ENCODE measurements at places on chromosomes 7 and 10.

- DNase-seq: no peak
These were observed 20.2 kb upstream of the PPIF start for GRCh38 chr10:79327090-79327457.

GRCh38 chr10:77313066-77313750, 324.4 kb downstream of the KCNMA1 start:
- DNase-seq: no peak

GRCh38 chr7:114488696-114489095, 74.1 kb downstream of the FOXP2 start:
- no peak for DNase-seq

DNA sequence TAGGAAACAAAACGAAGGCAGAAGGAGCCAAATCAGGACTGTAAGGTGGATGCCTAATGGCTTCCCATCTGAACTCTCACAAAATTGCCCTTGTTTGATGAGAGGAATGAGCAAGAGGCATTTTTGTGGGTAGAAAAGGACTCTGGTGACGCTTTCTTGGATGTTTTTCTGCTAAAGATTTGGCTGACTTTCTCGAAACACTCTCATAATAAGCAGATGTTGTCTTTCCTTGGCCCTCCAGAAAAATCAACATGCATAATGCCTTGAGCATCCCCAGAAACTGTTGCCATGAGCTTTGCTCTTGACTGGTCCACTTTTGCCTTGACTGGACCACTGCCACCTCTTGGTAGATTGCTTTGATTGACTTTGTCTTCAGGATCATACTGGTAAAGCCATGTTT, 13.5 kb downstream of the PTPN12 start:
- DNase-seq: no peak

GRCh38 chr7:47225387-47226131, 356.4 kb downstream of the TNS3 start:
- no peak for DNase-seq

GRCh38 chr10:68871731-68872342, 29.3 kb upstream of the DDX50 start:
- no peak for DNase-seq

DNA sequence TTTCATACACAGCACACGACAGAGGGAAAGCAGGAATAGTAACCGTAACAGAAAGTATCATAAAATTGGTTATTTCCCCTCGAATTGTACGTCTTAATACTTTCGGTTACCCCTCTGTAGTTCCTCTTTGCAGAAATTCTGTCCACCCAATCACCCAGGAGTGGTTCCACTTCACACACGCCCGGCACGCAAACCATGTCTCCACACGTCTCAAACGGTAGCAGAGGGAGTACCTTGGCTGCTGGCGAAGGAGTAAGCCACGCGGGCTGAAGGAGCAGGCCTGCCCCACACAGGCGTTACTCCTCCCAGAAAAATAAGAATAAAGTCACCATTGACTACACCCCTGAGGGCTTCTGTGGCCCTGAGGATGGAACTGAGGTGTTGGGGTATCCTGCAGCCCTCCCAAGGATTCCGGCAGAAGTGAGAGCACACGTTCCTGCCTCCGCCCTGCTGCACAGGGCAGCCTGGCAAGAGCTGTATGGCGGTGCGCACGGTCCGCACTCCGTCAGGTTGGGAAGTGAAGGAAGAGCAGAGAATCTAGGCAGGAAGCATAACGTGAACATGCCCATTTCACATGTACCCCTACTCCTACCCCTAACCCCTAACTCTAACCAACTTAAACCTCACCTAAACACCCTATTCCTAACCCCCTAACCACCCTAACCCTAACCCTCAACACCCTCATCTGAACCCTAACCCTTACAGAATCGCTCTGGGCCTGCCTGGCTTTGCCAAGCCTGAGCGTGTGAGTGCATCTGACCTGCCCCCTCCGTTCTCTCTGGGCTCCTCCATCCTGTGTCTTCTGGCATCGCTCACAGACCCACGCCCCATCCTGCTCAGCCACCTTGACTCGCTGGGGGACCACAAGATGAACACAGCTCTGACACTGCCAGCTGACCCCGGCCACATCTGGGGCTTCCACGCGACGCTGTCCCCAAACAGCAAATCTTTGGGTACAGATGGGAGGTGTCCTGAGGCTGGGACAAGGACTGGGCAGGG, 18.2 kb downstream of the GPR146 start:
- DNase-seq: no peak

GRCh38 chr7:128827971-128828711, 2.1 kb upstream of the FLNC start:
- DNase-seq: no peak

- peak; percentile 12 for DNase-seq
These were observed 55.1 kb downstream of the PDZD8 start for GRCh38 chr10:117320050-117320665.

DNA sequence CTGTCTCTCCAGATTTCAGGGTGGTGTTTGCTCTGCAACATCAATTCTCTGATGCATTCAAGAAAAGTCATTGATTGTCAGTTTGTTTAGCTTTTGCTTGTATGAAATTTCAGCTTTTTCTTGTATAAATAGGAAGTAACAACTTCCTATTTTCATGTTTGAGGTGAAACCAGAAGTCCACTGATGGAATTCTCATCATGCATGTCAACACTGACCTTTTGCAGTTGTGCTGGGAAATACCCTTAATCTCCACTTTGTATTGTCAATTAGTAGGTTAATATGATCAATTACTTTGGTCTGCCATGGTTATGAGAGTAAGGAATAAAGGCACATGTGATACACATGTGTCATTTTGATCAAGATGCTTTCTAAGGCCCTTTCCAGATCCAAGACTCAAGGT, 208.8 kb upstream of the HPS1 start:
- no peak for DNase-seq

DNA sequence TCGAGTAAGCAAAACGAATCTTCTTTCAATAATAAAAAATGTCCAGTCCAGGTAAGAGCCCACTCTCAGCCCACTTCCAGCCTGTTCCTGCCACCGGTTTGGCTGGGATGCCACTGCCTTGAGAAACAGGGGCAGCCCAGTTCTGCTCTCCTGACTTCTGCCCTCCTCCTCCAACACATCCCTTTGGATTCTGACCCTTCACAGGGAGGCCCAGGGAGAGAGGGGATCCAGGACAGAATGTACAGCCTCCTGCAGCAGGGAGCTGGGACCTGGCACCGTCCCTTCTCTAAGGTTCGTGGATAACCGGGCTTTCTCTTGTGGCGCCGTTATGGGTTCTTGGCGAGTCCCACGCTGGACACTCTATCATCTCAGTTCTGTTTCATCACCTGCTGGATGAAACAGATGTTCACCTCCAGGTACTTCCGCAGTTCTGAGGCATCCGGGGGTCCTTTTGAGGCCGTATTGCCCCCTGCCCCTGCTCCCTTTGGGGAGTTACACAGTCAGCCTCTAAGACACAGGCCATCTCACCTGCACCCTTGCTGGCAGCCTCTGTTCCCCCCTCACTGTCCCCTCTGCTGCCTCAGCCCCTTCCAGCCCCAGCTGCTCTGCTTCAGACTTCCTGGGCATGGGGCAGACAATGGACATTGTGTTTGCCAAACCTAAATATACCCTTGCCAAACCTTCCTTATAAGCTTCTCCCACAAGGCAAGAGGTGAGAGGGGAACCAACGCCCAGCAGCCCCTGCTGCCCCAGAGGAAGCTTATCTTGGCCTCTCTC, 203.8 kb upstream of the ZMIZ1 start:
- DNase-seq: no peak

- DNase-seq: peak; percentile 34
These were observed 19.8 kb downstream of the ERCC6 start for GRCh38 chr10:49518982-49519578.

DNA sequence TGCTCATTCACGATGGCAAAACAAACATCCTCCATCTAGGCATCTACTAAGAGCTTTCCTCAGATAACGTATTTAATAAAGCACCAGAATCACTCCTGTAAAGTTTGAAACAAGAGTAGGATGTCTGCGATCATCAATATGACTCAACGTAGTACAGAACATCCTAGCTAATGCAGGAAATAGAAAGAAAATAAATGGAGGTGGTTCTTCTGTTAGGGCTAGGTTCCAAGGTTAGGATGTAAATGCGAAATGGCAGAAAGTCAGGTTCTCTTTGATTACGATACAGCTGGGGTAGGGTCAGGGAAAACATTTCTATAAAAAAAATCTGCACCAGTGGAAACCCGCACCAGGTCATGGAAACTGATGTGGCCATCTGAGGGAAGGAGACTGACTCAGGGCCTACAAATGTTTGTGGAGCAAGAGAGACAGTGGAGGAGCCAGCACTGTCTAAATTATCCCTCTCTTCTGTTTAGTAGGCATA, 29.1 kb downstream of the CCDC6 start:
- no peak for DNase-seq

DNA sequence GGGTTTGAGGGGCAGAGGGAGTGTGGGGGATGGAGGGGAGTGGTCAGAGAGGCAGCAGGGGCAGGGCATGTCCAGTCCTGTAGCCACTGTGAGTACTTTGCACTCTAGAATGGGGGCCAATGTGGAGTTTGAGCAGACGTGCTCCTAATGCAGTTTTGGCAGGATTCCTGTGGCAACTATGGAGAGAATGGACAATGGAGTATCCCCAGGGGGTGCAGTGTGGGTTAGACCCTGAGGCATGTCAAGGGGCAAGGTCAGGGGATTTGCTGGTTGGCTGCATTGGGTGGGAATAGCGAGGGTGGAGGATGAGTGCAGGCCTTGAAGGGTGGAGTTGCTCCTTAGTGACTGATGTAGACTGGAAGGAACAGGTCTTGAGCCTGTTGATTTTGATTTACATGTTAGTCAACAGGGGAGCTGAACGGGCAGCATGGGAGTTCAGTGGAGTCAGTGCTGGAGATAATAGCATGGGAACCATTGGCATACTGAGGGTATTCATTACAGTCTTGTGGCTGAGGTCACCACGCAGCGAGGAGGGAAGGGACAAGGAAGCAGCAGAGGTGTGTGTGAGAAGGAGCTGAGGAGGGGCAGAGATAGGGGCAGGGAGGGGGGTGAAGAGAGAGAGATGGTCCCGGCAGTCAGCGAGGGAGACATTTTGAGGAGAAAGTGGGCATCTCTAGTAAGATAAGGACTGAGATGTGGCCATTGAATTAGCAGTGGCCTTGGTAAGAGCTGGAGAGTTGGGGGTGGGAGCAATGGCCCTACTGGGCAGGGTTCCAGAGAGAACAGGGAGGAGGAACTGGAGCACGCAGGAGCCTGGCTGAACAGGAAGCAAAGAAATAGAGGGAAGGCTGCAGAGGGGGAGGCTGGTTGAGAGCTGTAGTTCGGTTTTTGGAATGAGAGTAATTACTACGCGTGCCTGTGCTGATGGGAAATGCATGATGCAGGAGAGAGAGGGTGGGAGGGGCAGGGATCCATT, 112.7 kb downstream of the CCNY start:
- DNase-seq: no peak

GRCh38 chr10:29136411-29136810, 152.5 kb upstream of the LYZL1 start:
- no peak for DNase-seq

DNA sequence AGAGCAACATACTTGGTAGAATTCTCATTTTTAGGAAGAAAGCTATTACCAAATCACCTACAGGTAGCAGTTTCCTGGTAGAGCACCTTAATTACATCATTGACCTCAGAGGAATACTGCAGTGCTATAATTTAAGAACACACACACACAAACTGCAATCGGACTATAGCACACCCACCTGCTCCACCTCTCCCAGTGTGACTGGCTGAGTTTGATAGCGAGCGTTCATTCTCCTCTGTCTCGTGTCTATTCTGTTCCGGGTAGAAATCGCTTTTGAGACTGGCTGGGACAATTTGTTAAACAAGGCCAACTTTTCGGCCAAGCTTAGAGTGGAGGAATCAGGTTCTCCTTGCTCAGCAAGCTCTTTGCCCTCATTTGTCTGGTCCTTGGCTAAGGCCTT, 110.5 kb downstream of the SVIL start:
- DNase-seq: no peak

DNA sequence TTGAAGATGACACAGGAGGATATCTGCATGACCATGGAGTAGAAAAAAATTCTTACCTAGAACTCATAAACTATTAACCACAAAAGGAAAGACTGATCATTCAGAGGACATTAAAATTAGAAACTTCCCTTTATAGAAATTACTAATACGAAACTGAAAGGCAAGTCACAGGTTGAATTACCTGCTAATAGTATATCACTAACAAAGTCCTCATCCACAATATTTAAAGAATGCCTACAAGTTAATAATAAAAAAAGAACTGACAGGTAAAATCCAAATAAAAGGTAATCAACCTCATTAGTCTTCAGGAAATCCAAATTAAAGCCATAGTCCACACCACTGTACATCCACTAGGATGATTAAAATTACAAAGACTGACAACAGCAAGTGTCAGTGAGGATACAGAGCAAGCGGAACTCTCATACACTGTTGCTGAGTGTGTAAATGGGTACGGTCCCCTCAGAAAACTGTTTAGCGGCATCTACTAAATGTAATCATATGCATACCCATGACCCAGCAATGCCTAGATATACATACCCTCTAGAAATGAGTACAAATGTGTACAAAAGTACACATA, 71.2 kb downstream of the ARHGAP21 start:
- DNase-seq: no peak

DNA sequence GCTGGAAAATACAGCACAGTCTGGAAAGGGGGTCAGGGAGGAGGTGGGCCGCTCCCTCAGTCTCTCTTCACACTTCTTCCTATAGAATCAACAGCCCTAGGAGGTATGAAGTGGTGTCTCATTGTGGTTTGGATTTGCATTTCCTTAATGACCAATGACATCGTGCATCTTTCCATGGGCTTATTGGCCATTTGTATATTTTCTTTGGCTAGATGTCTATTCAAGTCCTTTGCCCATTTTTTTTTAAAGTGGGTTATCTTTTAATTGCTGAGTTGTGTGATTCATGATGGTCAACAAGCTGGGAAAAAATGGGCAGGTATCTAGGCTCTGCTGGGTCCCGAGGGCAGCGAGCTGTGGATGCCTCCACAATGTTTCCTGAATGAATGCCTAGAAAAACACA, 29.1 kb downstream of the TMEM130 start:
- no peak for DNase-seq

GRCh38 chr7:81248420-81248819, 329.6 kb upstream of the SEMA3C start:
- DNase-seq: no peak

DNA sequence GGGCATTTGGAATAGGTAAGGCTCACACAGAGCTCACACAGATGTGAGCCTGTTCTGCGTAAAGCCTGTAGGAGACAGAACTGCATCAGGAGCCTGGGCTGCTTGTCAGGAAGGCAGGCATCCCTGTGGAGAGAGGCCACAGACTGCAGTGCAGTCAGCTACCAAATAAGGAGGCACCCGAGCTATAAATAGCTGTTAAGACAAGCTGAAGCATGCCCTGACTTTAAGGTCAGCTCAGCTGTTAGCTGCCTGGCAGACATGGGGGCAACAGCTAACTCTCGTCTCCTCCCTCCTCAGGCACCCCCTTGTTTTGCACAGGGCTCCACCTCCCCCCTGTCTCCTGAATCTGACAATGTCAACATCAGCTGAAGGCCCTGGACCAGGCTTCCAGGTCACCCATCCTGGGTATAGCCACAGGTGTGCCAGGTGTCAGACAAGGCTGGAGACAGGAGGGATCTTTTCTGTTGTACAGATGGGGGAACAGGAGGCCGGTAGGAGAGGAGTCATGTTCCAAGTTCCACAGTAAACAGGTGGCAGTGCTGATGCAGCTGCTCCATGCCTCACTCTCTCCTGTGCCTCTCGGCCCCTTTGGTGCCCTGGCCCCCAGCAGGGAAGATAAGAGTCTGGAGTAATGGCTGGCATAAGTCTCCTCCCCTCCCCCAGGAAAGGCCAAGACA, 27.6 kb upstream of the MKRN1 start:
- peak; percentile 45 for DNase-seq

Measured in RPMI8226 (cell line).